NCI-H2107 (cell line): ENCODE measurements at places on chromosomes 7 and 10.

DNA sequence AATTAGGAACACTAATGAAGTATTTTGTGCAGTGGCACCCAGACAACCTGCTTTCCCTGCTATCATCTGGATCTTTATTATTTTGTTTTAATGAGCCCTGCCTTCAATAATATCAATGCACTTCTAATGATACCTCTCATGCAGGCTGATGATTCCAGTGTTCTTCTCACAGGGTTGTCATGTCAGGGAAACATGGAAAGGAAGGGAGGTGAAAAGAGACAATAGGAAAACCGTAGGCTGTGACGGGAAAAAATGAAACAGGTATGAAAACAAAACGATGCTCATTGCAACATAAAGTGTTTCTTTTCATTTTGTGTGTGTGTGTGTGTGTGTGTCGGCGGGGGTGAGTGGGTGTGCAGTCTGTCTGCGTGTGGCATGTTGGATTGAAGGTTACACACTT lies 102.6 kb upstream of the CTBP2 start:
- DNase-seq, result no peak

DNA sequence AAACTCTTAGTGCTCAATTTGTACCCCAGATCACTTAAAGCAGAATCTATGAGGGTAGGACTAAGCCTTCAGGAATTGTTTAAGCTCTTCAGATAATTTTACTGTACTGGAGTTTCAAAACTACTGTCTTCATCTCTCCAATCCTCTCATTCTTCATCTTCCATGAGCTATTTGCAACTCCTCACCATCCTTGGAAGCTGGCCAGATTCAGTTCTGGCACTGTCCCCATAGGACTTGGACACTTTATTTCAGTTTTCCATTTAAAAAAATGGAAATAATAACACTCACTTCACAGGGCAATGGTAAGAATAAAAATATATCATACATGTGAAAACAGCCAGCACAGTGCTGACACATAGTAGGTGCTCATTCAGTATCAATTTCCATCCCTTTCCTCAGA lies 74.6 kb downstream of the PPP1R17 start:
- DNase-seq, result no peak

DNA sequence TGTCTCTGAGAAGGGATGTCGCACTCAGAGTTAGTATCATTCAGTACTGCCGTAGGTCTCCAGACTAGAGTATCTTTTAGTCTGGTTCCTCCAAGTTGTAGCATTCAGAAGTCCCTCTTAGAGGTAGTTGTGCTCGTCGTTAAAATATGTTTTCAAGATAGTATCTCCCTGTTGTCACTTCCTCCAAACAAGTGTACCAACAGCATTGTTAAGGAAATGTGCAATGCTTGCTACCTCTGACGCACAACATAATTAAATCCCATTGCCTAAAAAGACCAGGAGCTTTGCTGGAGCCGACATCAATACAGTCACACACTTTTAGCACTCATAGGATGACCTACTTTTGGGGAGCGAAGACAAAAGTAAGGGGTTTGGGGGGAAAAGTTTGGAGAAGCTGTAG lies 80.0 kb upstream of the STK17A start:
- DNase-seq, result no peak

- DNase-seq, result no peak
Observed at GRCh38 chr10:92970301-92971070, 90.1 kb upstream of the CYP26C1 start.

DNA sequence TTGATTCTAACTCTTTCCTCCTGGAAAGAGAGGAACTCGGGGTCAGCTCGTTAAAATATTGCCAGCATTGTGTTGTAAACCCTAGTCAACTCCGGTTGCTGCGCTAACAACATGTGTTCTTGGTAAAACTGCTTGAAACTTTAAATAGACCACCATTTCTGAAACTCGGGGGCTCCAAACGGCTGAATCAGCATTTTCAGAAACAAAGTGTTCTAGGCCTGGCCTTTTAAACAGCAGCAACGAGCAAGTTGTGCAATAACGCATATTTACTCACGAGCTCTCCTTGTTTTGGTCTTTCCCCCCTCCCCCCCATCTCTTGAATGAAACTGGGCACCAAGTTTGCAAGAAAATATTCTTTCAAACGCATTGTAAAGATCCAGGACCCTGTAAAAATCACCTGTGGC lies 9.2 kb upstream of the GRB10 start:
- DNase-seq, result no peak

DNA sequence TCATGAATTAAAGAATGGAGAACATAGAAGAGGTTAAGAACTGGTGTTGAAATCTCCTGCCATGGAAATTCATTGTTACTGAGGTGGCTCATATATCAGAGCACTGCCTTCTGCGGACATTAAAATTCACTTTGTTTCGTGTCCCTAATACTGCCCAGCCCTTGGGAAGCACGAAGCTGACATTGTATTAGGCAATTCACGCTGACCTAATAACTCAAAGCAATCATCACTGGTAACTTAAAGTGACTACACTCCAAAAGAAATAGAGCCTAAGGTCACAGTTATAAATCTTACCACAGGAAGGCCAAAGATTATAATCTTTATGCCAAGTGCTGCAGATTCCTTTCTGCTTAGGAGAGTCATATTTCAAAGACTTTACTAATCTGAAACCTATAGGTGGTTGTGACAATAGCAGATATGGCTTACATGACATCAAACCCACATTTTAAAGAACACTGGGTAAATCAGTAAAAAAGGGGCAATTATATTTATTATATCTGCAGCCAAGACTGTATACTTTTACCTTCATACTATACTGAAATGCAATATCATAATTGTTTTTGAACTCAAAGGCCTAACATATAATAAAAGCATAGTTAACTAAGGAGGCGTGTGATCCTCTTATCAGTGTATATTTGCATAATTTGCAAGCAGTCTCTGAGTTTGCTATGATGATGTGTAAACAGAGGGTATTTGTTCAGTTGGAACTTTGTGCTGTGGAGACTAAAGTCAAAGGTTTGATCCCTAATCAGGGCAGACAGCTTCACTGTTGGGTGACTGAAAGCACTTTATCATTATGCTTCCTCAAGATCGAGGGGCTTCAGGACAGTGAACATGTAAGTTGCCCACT lies 51.9 kb upstream of the CAPZA2 start:
- DNase-seq, result no peak

GRCh38 chr7:80781561-80781979 lies 137.3 kb downstream of the SEMA3C start:
- DNase-seq, result no peak

GRCh38 chr7:112770051-112770450 lies 20.1 kb downstream of the TMEM168 start:
- no peak for DNase-seq

GRCh38 chr7:74029991-74030415 lies 2.0 kb downstream of the ELN start:
- DNase-seq, result no peak

DNA sequence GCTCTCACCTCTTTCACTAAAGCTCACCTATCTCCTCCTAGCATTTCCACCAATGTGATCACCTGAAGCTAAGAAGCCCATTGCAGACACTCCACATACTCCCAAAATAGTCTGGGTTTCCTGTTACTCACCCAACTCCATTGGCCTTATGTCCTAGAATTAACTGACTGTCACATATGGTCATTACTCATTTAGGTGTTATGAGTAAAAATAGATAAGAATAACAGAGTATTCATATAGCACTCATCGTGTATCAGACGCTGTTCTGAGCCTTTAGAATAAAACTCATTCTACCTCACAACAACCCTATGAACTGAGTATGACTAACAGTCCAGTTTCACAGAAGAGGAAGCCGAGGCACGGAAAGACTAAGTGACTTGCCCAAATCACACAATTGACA lies 174.2 kb upstream of the NPVF start:
- DNase-seq, result no peak

- no peak for DNase-seq
Observed at GRCh38 chr7:33509206-33509605, 379.8 kb downstream of the BBS9 start.

DNA sequence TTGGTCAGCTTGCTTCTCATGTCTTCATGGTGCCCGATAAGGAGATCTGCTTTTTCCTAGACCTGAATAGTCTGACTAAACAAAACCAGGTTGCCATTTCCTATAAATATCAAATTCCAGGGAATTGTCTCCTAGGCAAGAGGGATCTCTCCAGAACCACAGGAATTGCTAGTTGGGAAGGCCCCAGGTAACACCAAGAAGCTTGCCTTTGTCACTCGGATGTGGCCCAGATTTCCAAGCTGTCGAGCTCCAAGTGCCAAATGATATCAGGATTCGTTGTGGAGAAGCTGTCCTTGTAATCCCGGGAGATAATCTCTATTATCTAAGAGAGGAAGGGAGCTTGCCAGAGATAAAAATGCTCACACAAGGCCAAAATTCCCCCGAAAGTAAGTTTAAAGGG lies 1288.5 kb upstream of the AUTS2 start:
- no peak for DNase-seq

DNA sequence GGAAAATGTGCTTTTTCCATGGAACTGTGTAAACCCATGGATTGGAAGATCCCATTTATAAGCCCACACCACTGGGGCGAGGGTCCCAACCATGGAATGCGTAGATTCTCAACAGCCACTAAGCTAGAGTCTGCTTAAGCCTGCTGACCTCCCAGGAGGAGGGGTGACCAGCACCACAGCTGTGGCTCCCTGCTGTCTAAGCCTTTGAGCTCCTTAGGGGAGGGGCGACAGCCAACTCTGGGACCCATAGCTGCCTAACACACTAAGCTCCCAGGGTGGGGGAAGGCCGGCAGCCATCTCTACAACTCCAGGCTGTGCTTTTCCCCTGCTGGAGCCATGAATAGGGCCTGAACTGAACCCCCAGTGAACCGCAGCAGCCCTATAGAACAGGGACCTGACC lies 249.8 kb upstream of the HPS1 start:
- DNase-seq, result no peak

DNA sequence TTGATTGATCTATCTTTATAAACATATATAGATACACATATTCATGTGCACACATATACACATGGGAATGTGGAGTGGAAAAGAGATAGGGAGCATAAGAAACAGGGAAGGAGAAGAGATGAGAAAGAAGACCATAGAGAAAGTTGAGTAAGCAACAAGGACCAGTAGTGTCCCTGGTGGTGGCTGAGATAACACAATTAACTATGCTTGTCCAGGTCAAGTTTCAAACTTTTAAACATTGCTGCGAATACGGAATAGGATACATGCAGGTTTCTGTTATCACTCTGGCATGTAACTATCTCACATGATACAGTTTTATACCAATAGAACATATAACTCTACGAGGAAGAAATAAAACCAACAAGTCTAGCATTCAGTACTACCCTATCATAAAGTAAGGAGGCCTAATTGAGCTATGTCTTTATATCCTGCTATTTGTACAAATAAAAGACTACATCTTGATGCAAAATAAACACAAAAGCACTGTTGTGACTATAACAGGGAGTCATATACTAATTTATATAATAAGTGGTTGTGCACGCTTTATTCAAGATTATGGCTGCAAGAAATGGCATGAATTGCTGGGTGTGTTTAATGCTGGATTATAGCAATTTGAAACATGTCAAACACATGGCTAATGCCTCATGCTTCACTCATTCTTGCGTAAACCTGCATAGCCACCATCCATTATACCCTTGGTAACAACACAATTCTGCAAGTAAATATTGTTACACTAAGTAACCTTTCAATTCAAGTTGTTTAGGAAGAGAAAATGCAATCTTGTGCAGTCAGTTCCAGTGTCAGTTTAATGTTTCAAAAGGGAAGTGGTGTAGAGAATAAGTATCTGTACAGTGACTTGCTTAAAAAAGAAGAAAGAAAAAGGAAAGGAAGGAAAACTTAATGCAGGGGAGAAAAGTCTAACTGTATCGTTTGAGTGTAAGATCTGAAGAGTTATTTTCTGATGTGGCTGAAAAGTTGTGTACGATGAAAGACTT lies 8.2 kb downstream of the FOXP2 start:
- DNase-seq, result no peak

GRCh38 chr7:80150611-80151273 lies 16.1 kb downstream of the GNAI1 start:
- DNase-seq, result no peak

DNA sequence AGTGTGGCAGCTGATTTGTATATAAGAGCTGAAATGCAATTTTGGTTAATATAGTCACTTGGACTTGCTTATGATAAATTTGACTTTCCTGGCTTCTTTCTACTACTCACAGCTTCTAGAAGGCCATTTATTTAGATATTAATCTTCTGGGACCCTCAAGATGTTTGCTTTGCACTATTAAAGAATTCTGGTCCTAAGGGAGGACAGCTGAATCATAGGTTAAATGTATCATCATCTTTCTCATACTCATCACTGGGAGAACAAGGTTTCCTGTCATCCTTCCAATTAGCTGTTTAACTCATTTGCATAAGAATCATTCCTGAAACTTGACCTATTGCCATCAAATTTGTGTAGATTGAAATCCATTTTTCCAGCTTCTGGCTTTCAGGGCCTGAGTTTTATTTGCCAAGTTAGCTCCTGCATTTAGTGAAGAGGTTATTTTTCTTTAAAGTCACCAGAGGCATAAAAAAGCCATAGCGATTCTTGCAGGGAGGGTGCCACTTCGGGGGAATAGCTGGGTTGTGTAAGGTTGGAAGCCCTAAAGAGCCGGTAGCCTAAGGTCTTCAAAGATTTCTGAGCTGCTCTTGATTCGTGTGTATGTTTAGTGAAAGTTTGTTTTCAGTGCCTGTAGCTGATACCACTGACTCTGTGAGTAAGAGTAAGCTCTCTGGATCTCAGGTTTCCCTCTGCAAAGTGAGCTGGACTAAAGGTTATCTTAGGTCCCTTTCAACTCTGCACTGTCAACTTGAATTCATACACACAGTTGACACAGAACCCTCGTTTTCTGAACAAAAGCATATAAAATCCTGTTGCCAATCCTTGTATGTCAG lies 4.3 kb downstream of the MAP3K8 start:
- DNase-seq, result no peak

- no peak for DNase-seq
Observed at GRCh38 chr10:132577350-132578003, 39.9 kb downstream of the INPP5A start.

DNA sequence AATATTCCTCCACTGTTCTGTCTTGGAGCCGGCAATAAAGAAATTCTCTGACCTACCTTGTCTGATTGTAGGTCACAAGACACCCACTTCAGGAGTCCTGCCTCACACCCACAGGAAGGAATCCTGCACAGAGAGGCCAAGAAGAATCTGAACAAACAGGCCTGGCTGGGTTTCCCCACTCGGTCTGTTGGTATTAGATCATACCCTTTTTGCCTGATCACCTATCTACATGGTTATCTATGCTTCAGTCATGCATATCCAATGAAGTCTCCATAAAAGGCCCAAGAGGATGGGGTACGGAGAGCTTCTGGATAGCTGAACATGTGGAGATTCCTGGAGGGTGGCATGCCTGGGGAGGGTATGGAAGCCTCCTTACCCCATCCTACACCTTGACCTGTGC lies 12.3 kb downstream of the OGDH start:
- DNase-seq, result no peak

- DNase-seq, result no peak
Observed at GRCh38 chr10:96700374-96701099, 19.8 kb downstream of the PIK3AP1 start.
